ENCODE measurements at places on chromosomes 12 and 14.

DNA sequence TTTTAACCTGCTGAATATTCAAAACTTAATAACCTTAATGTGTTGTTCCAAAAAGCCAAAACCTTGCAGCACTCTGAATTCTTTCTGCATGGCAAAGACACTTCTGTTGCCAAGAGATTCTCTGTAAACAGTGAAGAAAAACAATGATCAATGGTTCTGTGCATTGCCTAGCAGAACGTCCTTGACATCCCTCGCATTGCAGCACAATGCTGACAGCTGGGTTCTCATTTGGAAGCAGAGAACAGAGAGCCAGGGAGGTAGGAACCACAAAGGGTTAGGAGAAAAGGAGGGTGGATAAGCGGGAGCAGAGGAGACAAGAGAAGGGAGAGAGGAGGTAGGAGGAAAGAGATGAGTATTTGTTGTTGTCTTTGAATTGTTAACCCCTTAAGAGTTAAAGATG lies 501.1 kb downstream of the NAV3 start:
- DNase-seq = no peak

- DNase-seq = no peak
Measured at GRCh38 chr12:53399896-53400295, 19.9 kb downstream of the SP1 start.

DNA sequence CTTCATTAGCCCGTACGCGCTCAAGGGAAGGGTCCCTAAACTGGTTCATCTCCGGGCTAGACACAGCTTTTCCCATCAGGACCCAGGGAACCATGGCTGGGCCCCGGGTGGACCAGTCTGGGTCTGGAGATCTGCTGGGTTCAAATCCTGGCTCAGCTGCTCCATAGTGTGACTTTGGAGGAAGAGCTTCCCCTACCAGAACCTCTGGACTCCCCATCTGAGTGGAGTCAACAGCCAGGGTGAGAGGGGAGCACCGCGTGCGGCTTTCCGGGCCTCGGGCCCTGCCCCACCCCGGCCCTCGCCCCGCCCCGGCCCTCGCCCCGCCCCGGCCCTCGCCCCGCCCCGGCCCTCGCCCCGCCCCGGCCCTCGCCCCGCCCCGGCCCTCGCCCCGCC lies 41.2 kb downstream of the BEGAIN start:
- peak; percentile 31 for DNase-seq

GRCh38 chr12:120317224-120318105 lies 10.1 kb downstream of the PLA2G1B start:
- peak; percentile 99 for DNase-seq

GRCh38 chr12:28963554-28963953 lies 185.5 kb upstream of the FAR2 start:
- DNase-seq = no peak

DNA sequence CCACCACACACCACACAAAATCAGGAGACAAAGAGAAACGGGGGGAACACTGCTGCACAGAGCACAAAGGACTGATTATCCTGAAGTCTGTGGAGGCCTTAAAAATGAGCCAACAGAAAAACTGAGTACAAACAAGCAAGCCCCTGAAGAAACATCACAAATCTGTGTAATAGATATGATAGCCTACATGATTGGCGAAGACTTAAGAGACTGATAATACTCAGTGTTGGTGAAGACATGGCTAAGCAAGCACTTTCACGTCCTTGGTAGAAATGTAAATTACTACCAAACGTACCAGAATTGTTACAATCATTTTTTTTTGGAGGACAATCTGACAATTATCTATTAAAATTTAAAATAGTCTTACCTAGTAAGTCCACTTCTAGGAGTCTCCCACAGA lies 74.6 kb downstream of the NINJ2 start:
- no peak for DNase-seq

DNA sequence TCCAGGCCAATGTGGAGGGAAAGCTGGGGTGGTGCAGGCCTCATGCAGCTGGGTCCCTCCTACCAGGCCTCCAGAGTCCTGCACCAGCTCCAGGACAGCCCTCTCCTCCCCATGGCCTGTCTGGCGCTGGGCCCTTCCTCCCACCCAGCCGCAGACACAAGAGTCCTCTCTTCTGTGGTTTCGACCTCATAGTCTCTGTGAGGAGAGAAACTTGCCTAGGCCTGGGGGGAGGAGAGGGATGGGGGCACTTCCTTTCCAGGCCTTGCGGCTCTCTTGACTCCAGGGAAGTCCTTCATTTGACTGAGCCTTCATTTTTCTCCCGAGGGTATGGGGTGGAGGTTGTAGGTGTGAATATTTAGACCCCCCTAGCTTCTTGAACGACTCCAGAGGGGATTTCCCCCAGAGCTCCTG lies 2.3 kb downstream of the MMP14 start:
- DNase-seq = no peak

All from memory B cell (primary cell).